ENCODE measurements at places on chromosomes 3 and 15. TPM values are rescaled to one million over a fixed set of nuclear protein-coding genes. Genes with fewer than 3 reads are reported as not detected.

Gene PGBD4
- total RNA-seq = 0.84 TPM

- H3K27ac ChIP-seq = no peak overlapping the region
- H3K4me1 ChIP-seq = no peaks in the 10 kb centered on the region
- no peak overlapping the region for H3K4me3 ChIP-seq
- no peaks in the 10 kb centered on the region for H3K27me3 ChIP-seq
- H3K36me3 ChIP-seq = no peaks in the 10 kb centered on the region
These were observed 789.2 kb downstream of the DIPK2A start for GRCh38 chr3:144760831-144761230.

GRCh38 chr15:28919201-28919635 is 33.4 kb downstream of the APBA2 start:
- peak; percentile 58 for DNase-seq
- H3K4me1 ChIP-seq = no peaks in the 10 kb centered on the region
- H3K27ac ChIP-seq = no peak overlapping the region

- no peak overlapping the region for H3K27ac ChIP-seq
- H3K36me3 ChIP-seq = peaks cover 64% of the 10 kb centered on the region
- no peaks in the 10 kb centered on the region for H3K4me1 ChIP-seq
- DNase-seq = no peak
These were observed 13.8 kb upstream of the TEX264 start for GRCh38 chr3:51657234-51657633.

Gene TICRR
- 21.3 TPM for total RNA-seq

DNA sequence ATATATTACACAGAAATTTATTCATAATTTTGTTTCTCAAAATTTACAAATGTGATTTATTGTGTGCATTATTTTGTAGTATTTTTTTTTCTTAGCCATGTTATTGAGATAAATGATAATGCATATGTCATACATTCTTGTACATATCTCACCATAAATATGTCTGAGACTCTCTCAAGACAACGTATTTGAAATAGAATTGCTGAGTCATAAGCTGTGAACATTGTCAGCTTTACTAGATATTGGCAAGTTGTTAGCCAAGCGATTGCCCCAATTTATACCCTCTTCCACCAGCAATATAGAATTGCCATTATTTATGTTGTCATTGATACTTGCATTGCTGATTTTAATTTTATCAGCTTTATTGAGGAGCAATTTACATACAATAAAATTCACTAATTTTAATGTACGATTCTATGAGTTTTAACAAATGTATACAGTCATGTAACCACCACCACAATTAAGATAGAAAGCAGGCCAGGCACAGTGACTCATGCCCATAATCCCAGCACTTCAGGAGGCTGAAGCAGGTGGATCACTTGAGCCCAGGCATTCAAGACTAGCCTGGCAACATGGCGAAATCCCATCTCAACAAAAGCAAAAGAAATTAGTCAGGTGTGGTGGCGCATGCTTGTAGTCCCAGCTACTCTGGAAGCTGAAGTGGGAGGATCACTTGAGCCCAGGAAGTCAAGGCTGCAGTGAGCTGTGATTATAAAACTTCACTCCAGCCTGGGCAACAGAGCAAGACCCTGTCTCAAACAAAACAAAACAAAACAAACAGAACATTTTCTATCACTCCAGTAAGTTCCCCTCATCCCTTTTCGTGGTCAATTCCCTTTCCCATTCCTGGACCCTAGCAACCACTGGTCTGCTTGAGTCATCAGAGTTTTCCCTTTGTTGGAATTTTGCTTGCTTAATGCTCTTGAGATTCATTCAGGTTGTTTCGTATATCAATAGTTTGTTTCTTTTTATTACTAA is 373.1 kb downstream of the MFSD1 start:
- H3K27ac ChIP-seq = no peak overlapping the region
- H3K4me1 ChIP-seq = no peaks in the 10 kb centered on the region
- H3K27me3 ChIP-seq = peaks cover 8% of the 10 kb centered on the region
- no peaks in the 10 kb centered on the region for H3K36me3 ChIP-seq

DNA sequence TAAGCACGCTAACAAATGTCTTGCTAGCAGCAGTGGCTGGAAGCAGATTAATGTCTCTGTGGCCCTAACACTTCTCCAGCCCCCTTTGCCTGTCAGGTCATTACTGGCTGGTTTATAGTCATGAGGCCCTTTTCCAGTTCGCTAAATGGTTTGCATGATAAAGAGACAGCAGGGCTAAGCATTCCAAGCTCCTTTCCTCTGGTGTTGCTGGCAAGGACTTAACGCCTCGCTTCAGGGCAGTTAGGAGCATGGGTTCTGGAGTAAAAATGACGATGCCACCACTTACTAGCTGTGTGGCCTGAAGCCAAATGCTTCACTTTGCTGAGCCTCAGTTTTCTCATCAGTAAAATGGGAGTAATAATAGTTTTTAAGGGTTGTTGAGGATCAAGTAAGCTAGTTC is 185.9 kb downstream of the MEGF11 start:
- H3K27me3 ChIP-seq = no peaks in the 10 kb centered on the region
- peak; percentile 86 for DNase-seq
- no peaks in the 10 kb centered on the region for H3K4me1 ChIP-seq
- no peak overlapping the region for H3K27ac ChIP-seq

DNA sequence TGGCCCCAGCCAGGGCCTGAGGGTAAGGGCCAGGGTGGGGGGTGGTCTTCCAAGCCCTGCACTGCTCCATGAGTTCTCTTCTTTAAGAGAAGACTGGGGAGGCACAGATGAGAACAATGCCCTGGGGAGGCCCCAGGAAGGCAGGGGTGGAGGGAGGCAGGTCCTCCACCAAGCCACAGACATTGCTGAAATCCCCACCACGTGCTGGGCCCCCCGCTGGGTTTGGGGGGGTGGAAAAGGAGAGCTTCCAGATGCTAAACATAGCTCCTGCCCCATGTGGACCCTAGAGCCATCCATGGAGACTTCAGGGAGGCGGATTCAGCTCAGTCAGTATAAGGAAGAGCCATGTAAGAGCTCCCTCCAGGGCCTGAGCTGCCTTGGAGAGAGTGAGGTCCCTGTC is 157.8 kb upstream of the LINGO1 start:
- H3K27ac ChIP-seq = no peak overlapping the region
- no peaks in the 10 kb centered on the region for H3K27me3 ChIP-seq
- H3K4me1 ChIP-seq = no peaks in the 10 kb centered on the region
- H3K36me3 ChIP-seq = no peaks in the 10 kb centered on the region
- no peak for DNase-seq

DNA sequence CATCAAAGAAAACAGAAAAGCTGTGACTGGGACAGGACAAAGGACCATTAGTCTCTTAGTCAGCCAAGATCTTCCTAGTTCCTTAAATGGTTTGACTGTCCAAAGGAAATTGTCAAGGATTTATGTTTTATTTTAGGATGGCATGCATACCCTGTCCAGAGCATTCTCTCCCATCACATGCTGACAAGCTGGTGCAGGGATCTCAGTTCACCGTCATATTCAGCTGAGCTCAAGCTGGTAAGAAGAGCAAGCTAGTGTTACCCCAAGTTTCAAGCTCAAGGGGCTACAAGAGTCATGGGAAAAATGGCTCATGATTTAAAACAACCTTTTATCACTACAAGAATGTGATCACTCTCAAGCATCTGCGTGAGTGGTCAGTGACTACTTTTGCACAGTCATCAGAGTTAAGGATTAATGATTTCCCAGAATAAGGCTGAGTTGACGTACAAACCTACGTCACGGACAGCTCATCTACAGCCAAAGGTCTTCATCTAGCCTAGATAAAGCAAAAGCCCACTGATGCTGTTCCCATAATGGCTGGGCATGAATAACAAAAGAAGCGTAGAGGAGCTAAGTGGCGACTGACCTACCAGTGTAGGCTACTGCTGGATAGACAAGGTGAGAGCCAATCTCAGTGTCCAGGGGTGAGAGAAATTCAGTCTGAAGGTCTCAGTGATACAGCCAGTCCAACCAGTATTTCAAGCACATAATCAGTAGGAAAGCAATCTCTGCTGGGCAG is 157.5 kb downstream of the GABRB3 start:
- H3K27me3 ChIP-seq = no peaks in the 10 kb centered on the region
- no peak overlapping the region for H3K4me3 ChIP-seq
- peaks cover 46% of the 10 kb centered on the region for H3K36me3 ChIP-seq

Gene GOLGA6L6
- not detected for total RNA-seq

GRCh38 chr3:87127281-87127680 is 99.8 kb upstream of the CHMP2B start:
- no peak for DNase-seq
- no peaks in the 10 kb centered on the region for H3K27me3 ChIP-seq
- no peak overlapping the region for H3K4me3 ChIP-seq
- no peaks in the 10 kb centered on the region for H3K4me1 ChIP-seq
- no peak overlapping the region for H3K27ac ChIP-seq
- H3K36me3 ChIP-seq = no peaks in the 10 kb centered on the region

GRCh38 chr3:44495636-44496415 is 18.4 kb upstream of the ZNF445 start:
- no peaks in the 10 kb centered on the region for H3K4me1 ChIP-seq
- peaks cover 48% of the 10 kb centered on the region for H3K36me3 ChIP-seq
- no peak overlapping the region for H3K4me3 ChIP-seq
- no peak overlapping the region for H3K27ac ChIP-seq
- no peak for DNase-seq

DNA sequence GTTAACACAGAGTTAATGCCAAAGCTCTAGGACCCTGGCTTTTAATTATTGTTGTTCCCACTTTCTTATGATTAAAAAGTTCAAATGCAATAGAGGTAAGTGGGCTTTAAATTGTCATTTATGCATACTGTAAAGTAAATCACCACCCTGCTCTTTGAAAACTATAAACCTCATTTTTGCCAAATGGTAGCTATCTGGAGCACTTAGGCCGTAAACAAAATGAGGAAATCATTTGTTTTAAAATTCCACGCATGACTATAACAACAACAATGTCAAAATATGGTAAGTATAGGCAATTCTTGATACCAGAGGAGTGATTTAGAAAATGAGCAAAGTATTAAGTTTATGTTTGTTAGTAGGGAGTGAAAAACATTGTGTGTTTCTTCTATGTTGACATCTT is 1.8 kb downstream of the UNC13C start:
- peaks cover 28% of the 10 kb centered on the region for H3K27me3 ChIP-seq
- H3K36me3 ChIP-seq = no peaks in the 10 kb centered on the region
- no peak overlapping the region for H3K4me3 ChIP-seq
- no peak for DNase-seq

Gene GOLGA8Q
- total RNA-seq = not detected

Gene IFRD2
- 70.9 TPM for total RNA-seq
